ACHN (cell line): ENCODE measurements at places on chromosomes 6 and 20.

DNA sequence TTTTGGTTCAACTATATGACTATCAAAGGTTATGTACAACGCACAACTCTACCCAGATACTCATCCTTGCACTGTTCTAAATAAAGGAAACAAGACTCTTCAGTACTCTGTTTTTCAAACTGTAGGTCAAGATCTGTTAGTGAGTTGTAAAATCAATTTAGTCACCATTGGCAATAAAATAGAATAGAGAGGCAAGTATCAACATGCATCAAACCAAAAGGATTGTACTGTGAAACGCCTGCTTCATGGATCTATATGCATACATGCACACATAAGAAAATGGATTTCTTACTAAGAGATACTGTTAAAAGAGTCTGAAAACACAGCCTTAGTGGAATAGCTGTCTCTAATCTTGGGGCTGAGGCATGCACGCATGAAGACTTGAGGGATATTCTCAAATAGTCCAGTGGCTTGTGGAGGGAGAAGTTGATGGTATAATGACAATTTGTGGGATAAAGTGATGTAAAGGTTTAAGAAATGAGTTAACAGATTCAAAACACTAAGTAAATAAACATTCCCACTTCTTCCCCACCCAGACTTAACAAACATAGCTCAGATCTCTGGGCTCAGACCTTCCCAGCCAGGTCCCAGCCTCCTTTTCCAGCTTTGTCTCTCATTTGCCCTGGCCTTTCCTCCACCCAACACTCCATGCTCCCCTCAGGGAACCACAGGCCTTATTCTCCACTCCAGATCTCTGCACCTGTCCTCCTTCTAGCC, 10.7 kb upstream of the LZTS3 start:
- no peak for DNase-seq

DNA sequence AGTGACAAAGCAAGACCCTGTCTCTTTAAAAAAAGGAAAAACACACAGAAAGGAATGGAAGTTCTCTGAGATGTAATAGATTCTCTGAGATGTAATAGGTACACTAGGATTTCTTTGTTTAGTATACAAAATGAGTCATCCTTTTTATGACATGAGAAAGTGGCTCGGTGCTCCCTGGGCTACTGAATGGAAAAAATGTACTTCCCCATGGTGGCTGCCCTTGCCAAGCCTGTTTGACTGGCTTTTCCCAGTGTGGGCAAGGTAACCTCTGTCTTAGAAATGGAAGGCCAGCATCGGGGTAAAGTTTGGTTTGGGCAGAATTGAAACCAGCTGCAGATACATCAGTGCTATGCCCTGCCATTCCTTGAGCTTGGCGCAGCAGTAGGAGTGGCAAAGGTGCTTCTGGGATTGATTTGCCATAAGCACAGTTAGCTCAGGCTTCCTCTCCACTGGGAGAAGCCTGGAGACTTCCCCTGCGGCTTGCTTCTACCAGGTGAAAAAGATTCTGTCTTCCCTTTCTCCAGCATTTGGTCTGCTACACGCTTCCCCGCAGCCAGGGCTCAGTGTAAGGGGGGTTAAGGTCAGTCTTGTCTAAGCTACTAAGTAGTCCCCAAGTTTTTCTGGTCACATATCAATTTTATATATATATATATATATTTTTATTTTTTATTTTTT, 24.5 kb downstream of the ARFGEF2 start:
- DNase-seq: no peak

DNA sequence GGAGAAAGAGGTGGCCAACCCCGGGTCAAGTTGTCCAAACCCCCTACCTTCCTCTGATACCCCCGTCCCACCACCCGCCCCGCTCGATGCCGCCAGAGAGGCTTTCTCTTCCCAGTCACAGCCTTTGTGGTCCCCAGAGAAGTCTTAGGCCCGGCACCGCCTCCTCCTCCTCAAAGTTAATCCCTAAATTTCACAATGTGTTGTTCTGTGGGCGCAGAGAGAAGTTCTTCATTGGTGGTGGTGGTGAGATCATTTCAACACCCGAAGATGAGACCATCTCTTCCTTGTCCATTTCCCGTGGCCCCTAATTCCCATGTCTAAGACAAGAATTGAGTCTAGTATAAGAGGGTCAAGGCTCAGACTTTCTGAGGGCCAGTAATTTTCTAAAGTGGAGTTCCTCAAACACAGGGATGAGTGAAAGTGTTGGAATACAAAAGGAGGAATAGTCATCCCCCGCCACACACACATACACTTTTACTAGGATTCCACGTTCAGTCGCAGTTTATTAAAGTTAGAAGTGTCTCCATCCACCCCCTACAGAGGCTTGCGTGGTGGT, 10.4 kb downstream of the TRIM31 start:
- DNase-seq: no peak

- DNase-seq: no peak
Measured at GRCh38 chr6:156345700-156346099, 431.5 kb upstream of the ARID1B start.

DNA sequence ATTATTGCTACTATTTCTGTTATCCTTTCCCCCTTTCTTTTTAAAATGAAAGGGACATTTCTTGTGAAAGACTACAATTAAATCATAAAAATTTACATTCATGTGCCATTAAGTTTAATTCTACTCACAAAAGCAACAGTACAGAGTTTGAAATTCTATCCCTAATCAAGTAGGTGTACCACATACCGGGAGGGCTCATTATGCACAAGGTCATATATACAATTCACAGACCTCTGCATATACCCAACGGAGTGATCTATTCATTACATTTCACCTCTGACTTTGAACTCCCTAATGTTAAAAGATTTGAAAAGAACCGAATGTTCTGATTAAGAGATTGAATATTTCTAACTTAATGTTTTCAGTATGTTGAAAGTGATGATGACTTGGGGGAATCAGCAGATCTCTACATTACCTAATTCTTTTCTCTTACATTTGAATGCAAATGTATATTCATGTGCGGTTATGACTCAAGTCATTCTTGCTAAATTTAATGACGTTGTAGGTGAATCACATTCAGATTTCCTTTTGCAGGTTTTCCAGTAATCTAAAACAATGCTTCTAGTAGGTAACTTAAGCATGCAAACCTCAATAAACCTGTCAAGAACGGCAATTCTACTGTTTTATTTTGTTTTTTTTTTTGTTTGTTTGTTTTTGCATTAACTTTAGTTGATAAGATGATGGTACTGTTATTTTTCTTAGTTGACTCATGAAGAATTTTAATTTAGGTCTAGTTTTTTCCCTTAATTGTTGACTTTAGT, 7.3 kb downstream of the EYA4 start:
- no peak for DNase-seq

DNA sequence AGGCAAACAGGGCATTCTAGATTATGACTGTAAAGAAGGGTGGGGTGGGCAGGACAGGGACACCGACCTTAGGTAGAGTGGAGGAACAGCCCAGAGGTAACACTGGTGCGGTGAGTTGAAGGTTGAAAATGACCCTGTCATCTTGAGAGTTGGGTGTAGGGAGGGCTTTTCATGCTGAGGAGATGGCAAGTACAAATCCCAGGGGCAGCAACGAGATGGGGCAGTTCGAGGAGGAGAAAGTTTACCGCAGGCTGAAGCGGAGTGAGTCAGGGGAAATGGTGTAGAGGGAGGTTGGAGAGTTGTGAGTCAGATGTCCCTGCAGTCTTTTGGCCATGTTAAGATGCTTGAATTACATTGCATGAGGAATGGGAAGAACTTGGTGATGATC, 101.1 kb downstream of the HIVEP1 start:
- DNase-seq: peak; percentile 70

DNA sequence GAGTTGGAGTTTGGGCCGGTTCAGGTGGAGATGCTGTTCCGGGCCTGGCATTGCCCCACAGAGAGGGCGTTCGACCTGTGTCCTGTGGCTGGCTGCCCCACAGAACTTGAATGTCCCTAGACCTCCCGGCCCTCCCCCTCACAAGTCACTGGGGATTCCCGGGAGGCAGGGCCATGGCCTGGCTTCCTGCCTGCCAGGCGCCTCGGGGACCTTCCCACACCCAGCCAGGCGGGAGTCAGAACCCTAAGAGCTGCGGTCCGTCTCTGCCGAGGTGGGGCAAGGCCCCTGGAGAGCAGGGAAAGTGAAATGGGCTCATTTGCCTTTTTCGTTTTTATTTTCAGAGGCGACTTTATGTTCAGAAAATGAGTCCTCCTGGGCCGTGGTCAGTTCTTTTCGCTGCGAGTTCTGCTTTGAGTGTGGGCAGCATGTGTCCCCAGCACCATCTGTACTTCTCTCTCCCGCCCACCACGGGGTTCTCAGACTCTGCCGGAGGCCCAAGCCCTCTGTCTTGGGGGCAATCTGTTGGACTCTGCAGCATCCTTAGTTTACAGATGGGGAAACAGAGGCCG, 8.5 kb downstream of the RBM38 start:
- DNase-seq: no peak

DNA sequence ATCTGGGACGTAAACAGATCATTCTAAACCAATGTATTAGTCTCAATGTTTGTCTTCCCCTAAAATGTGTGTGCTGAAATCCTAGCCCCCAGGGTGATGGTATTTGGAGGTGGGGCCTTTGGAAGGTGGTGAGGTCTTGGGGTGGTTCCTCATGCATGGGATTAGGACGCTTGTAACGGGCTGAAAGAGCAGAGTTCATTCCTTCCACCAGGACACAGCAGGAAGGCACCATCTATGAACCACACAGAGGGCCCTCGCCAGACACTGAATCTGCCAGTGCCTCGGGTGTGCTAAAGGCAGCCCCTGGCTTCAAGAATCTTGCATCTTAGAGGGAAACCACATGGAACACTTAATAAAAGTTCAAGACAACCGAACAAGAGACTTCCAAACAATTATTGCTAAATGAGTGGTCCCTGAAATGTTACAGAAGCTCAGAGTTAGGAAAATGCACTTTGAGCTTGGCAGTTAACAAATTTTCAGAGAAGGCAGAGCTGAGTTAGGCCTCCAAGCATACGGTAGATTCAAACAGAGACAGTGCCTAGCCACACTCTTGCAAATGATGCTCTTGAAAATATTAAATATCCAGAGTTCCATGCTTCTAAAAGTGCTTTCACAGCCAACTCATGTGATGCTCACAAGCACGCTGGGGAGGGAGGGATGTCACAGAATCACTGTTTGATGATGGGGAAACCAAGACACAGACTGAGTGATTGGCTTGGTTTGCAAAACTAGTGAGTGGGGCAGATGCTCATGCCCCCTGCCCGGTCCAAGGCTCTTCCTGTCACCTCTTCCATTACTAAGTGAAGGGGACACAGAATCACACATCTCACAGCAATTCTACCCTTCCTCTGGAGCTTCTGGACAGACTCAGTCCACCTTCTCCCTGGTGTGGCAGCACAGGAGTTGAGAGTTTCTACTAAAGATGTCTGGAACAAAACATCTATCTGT, 27.4 kb downstream of the TBC1D7 start:
- no peak for DNase-seq

DNA sequence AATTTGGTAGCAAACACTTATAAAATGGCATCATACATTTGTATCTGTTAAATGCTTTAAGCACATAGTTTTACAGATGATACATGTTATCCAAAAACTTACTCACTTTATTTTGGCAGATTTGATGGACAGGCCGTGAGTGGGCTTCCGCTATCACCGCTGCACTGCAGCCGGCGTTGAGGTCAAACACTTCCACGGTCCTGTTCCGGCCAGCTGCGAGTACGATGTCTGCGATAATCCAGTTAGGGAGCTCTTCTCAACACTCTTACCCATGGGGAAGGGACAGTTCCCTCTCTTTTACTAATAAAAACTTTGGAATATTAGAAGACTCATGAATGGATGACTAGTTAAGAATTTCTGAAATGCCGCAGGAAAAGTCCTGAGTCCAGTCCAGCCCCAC, 69.0 kb downstream of the WDR27 start:
- no peak for DNase-seq

DNA sequence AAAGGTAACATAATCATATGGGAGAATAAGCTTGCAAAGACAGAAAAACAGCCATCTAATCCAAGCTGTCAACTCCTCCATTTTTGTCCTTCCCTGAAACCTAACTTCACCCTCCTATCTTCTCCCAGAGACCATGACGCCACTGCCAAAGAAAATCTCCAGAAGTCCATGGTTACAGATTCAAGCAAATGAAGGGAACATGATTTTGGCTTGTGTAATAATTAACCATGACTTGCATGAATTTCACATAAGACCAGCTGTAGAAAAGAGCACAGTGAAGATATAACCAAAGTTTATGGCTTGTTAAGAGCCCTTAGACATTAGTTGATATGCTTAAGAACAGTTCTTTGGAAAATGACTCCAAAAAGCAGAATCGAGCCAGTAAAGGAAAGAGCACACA, 342.1 kb upstream of the NRSN1 start:
- no peak for DNase-seq

DNA sequence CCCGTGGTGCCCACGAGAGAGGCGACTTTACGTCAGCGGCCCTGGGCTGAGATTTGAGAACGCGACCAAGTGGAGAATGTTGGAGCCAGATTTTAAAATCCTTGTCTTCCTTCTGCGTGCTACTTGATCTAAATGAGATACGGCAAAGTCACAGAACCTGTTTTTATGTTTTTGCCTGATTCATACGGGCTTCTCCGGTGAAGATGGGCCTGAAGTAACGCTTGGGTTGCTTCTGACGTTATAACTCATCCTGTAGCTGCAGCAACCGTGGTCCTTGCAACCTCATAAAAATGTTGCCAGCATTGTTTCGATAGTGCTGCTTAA, 462 bp upstream of the SLC35B3 start:
- DNase-seq: peak; percentile 28

DNA sequence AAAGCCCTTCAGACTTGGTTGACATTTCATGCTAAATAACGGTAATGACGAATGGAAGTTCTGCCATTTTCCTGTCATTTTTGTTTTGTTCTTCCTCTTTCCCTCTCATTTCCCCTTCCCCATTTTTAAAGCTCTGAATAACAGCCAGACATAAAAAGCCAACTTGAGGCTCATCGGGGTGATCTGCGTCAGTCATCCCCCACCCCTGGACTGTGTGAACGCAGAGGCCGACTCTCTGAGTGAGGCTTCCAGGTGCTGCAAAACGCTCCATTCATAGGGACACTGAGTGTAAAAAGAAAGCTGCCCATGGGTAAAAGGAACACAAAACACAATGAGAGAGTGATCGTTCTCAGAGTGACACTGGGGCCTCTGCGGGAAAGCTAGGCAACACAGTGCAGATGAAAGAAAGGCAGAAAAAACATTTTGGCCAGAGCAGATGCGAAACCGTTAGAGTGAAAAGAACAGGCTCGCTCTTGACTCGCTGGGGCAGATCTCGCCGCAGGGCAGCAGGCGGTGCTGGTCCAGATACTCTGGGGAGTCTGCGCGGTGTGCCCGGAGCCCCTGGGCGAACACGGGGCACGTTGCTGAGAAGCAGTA, 684.8 kb downstream of the QKI start:
- DNase-seq: no peak

- no peak for DNase-seq
Measured at GRCh38 chr20:40942775-40943174, 85.8 kb upstream of the TOP1 start.

DNA sequence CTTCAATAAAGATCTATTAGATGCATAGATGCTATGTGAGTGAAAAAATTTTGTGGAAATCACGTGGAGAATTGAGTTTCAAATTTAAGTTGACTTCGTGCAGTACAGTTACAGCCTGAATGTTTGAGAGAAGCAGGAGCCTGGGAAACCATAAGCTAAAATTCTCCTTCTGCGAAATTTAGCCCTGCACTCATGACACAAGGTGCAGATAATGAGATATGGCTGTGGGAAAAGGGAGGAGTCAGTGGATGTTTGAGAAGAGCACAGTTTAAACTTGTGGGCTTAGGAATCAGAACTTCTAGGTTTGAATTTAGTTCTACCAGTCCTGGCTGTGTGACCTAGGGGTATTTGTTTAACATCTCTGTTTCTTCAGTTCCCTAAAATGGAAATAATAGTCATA, 32.1 kb upstream of the SIRPG start:
- DNase-seq: no peak
